Cortex of kidney (tissue), 1 donor: ENCODE measurements at places on chromosomes 3 and 15.

DNA sequence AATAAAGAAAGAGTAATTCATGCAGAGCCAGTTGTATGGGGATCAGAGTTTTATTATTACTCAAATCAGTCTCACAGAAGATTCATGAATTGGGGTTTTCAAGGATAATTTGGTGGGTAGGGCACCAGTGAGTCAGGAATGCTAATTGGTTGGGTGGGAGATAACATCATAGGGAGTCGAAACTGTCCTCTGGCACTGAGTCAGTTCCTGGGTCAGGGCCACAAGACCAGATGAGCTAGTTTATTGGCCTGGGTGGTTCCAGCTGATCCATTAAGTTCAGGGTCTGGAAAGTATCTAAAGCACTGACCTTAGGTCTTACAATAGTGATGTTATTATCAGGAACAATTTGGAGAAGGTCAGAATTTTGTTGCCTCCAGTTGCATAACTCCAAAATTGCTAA is 998.6 kb upstream of the EPHA6 start:
- no peak for DNase-seq

GRCh38 chr3:53833053-53833645 is 13.1 kb downstream of the CHDH start:
- DNase-seq: no peak

DNA sequence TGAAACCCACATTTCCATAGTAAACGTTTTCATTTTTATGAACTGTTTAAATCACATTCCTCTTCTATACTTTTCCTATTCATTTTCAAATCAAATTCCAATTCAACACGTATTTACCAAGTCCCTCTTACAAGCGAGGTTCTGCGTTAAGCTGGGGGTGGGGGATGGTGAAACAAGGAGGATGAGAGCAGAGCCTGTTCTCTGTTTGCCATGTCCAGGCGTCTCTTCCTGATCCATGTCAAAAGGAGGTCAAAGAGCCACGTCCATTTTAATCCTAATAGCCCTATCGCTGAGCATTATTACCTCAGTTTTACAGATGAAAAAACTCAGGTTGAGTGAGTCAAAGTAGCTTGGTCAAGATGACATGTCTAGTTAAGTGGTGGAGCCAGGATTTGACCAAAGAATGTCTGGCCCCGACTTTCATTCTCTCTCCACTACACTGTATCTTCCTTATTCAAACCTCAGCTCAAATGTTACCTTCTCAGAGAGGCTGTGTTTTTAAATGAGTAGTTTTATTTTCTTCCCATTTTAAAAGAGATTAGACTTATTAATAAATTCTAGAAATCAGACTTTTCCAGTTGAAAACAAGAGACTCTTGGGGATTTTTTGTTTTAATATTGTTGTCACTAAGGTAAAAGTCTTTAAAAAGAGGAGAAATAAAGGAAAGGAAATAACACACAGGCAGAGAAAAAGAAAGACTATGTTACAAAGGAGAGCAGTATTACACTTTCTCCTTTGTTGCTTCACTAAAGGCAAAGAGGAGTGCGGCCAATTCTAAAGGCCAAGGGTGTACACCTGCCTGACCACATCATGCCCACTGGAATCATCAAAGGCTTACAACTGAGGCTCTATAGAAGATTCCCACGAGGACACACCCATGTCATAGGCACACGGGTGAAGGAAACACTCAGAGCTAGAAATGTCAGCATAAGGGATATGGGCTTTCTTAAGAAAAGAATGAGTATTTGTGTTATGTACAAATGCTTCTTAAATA is 42.4 kb downstream of the MYO5A start:
- no peak for DNase-seq

DNA sequence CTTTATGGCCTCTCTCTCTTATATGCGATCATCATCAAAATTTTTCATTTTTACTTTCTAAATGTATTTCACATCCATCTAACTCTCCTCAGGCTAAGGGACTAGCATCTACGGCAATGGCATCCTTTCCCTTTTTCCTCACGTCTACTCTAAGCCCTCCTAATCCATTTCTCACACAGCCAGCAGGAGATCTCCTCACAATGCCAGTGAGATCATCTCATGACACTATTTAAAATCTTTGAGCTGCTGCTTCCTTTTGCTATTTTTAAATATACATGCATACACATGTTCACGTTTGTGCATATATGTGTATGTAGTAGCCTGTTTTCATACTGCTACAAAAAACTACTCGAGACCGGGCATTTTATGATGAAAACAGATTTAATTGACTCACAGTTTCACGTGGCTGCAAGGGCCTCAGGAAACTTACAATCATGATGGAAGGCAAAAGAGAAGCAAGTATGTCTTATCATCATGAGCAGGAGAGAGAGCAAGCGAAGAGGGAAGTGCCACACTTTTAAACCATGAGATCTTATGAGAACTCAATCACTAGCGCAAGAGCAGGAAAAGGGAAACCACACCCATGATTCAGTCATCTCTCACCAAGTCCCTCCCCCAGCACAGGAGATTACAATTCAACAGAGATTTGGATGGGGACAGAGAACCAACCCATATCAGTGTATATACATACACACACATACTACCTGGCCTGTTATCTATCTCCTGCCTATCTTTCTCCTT is 599.2 kb upstream of the ROBO1 start:
- no peak for DNase-seq

GRCh38 chr15:44598892-44599291 is 61.9 kb downstream of the EIF3J start:
- DNase-seq: no peak

- DNase-seq: no peak
Observed at GRCh38 chr3:128502712-128503111, 9.7 kb upstream of the GATA2 start.

DNA sequence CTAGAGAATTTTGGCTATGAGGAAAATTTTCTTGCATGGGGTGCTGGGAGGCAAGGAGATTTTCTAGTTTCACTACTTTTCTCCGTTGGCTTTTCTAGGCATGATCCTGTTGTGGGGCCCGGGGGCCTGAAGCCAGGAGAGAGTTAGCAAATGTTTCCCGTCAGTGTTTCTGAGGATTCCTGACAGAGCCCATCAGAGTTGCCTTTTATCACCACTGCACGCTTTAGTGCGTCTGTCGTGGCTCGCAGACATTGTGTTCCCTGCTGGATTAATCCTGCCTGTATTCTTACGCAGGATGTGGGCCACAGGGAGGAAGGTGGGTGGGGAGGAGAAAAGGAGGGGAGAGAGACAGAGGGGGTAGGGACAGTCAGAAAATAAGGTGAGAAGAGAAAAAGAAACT is 18.1 kb upstream of the BOC start:
- DNase-seq: no peak

DNA sequence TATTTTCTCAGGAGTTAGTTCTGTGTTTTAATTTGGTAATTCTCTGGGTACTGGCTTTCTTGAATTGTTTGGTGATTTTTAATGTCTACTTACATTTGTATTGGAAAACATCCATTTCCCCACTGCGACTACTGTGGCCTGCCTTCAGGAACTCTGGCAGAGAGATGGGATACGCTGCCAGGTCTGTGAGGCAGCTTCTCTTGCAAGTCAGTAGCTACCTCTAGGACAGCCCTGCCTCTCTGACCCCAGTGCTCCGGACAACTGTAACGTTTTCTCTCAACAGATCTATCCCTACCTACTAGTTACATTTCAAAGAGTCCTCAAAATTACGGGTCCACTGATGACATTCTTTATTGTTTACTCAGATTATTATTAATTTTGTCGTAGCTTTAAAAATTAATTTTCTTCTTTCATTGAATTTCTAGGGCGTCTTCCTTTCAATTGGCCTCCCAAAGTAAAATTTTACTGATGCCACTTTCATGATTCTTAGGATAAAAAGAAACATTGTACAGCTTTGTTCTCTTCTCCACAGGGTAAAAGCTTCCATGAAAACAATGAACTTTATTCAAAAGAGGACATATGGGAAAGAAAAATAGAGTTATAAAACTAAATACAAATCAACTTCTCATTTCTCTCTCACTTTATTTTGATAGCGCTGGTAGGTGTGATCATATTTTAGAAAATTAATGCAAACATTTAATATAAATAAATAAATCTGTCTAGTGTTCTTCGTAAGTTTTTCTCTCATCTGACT is 123.2 kb upstream of the GOLGA8J start:
- no peak for DNase-seq

DNA sequence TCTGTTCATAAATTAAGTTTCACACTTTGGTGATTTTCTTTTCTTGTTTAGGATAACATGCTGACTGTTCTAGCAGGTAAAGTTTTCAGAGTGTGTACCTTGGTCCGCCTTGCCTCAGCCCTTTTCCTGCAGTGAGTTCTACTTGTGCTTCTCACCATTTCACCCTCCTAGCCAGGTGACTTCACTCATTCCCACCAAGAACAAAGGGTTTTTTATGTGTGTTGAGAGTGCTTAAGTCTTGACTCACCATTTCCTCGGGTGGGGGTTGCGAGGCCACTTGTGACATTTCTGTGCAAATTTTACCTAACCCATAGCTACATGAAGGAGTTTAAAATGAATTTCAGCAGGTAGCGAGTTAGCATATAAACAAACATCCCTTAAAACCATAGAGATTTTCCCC is 81.4 kb downstream of the C3orf38 start:
- no peak for DNase-seq

DNA sequence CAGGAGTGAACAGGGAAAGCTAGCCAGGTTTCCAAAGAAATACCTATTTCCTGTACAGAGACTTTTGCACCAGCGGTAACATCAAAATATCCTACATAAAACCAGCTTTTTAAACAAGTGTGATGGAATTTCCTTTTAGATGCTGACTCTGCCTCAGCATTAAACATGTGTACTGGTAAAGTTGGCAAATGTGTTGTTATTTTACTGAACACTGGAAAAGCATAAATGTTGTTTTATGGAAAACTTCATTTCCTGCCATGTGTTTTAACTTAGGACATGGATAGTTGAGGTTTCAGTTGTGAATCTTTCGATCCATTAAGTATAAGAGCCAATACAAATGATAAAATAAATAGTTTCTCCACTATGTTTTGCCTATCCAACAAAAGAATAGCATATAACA is 15.7 kb downstream of the OXNAD1 start:
- no peak for DNase-seq

GRCh38 chr3:82938821-82939328 is 1177.4 kb upstream of the GBE1 start:
- no peak for DNase-seq

GRCh38 chr3:13024765-13025065 is 48.5 kb downstream of the IQSEC1 start:
- no peak for DNase-seq

DNA sequence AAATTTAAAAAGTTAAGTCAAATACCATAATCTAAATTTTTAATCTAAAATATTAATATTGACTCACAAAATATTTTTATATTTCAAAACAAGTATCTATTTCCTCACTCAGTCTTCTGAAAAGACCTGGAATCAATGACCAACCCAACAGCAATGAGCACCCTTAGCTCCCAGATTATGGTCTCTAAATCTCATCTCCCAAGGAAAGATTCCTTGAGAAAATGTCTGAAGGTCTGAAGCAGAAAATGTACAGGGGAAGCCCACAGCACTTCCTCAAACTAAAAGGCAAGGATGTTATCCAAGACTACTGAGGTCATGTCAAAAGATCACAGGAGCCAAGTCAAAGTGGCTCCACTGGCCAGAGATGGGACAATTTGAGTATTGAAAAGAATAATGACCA is 51.0 kb upstream of the SLCO2A1 start:
- DNase-seq: no peak

DNA sequence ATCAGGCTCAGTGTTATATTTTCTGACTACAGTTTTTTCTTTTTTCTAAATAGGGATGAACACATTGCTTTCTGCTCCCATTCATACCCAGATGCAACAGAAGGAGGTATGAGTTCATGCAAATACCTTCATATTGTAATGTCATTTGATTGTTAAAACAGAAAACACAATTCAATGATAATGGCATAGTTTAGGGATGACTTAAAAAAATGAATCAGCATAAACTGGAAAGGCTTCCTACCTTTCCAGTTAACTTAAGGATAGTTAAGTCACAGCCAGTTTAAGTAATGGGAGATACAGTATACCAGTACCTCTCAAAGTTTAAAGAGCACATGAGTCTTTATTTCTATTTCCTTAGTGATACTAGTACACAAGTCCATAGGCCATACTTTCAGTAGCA is 24.9 kb downstream of the KNL1 start:
- DNase-seq: no peak

DNA sequence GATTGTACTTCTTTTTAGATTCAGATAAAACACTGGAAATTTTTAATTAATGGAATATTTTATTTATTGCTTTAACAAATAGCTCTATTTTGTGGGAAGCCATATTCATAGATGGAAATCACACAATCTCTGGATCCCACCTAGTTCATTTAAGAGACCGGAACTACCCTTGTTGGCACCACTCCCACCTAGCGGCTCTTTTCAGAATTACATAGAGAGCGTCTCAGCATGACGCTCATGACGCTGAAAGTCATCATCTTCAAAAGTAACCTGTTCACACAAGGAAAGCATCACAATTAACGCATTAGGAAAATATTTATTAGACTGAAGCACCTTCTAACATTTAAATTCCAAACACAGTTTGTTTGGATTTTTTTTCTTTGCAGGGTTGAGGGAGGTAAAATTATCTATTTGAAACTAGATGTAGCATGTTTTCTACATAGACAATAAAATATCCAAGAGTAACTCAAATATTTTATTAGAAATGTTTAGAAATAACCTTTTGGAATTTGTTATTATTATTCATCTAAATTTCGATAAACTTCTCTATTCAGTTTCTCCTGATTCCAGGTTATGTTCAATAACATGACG is 214.9 kb upstream of the ARRDC4 start:
- no peak for DNase-seq

- DNase-seq: no peak
Observed at GRCh38 chr3:172688588-172688987, 22.3 kb downstream of the NCEH1 start.

GRCh38 chr3:186628756-186629155 is 11.4 kb upstream of the FETUB start:
- DNase-seq: no peak

- no peak for DNase-seq
Observed at GRCh38 chr3:16309558-16309957, 44.5 kb downstream of the OXNAD1 start.

DNA sequence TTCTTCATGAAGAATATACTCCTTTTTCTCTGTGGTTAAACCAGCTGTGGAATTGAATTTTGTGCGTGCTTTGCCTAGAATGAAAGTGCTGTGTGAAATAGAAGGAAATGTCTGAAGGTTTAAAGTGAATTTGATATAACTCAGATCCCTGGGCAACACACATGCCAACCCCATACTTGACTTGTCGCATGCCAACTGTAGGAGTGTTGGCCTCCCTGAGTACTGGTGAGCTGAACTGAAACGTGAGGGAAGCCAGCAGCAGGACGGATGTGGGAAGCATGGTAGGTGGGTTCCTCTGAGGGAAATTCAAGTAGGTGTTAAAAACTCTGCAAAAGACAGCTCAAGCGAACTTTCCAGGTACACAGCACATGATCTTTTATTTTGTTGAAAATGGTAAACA is 14.7 kb downstream of the FAN1 start:
- no peak for DNase-seq

GRCh38 chr15:101092867-101093202 is 159.0 kb downstream of the CHSY1 start:
- DNase-seq: no peak

DNA sequence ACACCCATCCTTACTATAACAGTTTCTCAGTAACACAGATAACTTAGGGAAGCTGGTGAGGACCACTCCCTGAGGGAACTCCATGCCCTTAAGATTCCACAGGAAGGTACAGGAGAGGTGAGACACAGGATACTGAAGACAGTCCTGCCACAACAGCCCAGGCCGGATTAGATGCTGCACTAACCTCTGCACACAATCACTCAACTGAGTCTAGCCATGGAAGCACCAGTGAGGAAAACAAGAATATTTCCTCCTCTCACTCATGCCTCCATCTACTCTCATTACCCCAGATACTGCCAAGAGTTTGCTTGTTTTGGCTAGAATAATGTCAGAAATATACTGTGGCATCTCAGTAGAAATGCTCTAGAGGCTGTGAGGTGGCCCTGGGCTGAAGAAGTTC is 3.7 kb downstream of the ANO10 start:
- DNase-seq: no peak
